ENCODE measurements at places on chromosomes 2 and 18.
A peak's percentile ranks its signal among the peaks of the same experiment; 100 is the strongest.

DNA sequence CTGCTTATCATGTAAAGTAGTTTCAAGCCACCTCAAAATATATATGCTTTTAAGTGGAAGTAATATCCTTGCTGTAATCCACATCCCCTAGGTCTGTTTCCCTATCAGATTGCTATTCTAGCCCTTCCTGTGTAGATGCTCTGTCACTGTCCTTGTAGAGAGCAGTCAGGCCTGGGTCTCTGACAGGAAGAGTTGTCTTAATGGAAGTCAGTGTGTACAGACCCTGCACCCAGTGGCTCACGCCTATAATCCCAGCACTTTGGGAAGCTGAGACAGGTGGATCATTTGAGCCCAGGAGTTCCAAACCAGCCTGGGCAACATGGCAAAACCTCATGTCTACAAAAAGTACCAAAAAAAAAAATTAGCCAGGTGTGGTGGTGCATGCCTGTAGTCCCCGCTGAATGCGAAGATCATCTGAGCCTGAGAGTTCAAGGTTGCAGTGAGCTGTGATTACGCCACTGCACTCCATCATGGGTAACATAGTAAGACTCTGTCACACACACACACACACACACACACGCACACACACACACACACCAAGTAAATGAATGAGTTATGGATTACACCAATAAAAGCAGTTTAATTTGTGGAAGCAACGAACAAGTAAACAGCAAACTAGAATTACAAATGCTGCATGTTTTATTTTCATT lies 70.2 kb upstream of the DSC1 start:
- DNase-seq, result no peak

- DNase-seq, result no peak
These were observed 45.6 kb downstream of the PARD6G start for GRCh38 chr18:80201739-80202138.

DNA sequence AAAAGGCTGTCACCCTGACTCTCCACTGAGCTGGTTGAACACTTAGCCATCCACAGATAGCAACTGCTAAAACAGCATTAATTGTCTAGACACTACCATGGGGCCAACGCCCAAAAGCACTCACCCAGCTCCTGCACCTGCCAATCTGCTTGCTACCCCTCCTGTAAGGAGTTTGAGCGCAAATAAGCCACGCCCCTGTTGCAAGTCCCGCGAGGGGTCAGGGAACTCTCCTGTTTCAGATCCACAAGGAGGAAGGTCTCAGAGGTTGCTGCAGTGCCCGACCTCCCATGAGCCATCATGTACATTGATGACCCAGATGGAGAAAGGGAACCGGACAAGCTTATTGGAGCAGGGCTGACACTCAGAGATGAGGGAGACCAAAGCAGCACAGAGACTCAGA lies 106.8 kb downstream of the ZNF516 start:
- DNase-seq, result no peak

DNA sequence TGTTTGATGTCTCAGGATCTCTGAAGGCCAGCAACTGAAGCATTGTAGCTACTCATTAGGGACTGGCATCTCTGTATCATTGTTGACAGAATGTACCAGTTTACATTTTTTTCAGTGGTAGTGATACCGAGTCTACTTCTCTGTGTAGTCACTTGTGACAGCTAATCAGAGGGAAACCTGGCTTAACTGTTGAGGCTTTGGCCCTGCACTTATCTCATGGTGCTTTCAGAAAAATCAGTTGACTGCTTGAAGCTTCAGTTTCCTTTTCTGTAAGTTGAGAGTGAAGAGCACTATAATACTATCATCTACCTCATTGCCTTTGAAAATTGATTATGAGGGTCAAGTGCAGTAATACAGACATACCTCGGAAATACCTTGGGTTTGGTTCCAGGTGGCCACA lies 90.0 kb downstream of the COMMD1 start:
- no peak for DNase-seq

DNA sequence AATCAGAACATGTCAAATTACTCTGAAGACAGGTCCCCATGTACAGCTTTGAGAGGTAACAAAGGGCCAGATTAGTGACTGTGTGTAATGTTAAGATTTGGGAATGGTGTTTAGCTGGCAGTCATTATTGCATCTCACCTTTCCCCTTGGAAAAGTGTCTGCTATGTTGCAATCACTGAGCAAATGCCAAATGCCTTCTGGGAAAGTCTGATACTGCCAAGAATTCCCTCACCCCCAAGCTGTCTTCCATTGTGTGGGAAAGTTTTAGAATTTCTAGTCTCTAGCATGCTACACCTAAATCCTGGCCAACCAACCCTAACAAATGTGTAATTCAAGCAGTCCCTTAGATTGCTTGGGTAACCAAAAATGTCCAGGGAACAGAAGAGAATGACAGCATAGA lies 13.6 kb upstream of the PELI1 start:
- no peak for DNase-seq

DNA sequence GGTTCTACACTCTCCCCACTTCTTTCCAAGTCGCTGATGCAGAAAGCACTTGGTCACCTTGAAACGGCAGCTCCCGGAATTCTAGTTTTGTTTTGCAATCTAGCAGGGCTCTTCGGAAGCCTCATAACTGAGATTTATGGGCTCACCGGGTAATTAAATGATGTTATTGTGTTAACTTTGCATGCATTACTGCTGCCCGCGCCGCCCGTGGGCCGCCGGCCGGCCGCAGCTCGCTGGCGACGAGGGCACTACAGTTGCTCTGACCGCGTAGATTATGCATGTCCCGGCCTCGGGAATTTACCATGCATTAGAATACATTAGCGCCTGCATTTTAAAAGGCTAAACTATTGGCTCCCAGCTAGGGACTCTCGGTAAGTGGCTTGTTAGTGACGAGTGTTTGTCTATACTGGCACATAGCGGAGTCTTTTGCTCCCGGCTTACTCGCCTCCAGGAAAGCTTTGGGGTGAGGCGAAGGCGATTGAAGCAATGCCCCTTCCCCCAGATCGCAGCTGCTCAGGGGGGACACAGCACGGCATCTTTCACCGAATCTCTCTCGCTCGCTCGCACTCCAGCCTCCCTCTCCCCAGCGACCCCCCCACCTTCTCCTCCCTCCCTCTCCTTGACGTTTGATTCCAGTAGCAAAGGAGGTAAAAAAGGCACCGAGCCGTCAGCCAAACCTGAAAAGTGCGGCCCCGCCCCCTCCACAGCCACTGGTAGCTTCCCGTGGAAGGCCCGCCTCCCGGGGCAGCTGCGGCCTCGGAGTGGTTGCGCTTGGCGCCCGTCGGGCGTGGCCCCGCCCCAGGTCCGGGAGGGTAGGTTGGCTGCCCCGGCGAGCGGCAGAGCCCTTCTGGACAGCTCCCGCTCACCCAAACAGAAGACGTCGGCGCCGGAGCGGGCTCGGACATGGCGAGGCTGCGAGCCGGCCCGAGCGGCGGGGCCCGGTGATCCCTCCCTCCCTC lies at the start of gene ONECUT2:
ONECUT2 (plus strand) TSS at position 839 of the 959 bp plus-strand sequence. CDS start 343 bp downstream, outside the sequence.
- DNase-seq, result peak; percentile 56

GRCh38 chr18:62323483-62324180 lies 1.5 kb upstream of the TNFRSF11A start:
- no peak for DNase-seq

- no peak for DNase-seq
These were observed 84.0 kb upstream of the DSEL start for GRCh38 chr18:67600181-67601180.

GRCh38 chr18:25327584-25327983 lies 24.4 kb downstream of the ZNF521 start:
- no peak for DNase-seq

- DNase-seq, result no peak
These were observed 12.7 kb upstream of the CDH2 start for GRCh38 chr18:28189400-28190239.

GRCh38 chr18:57660961-57661360 lies 39.3 kb upstream of the NARS1 start:
- no peak for DNase-seq

DNA sequence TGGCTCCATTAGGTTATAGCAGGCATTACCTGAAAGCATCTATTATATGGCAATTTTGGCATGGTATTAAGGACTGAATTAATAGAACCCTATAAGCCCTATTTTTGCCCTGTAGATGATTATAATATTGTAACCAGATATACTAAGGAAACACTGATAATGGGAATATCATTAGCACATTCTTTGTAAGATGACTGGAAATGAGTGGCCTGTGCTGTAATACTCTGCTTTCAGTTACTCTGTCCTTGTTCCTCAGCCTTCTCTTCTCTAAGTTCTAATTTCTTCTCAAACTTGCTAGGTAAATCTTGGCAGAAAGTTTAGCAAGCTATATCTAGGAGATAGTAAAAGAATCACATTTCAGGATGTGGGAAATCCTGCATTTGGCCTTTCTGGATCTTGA lies 74.0 kb upstream of the ITPRID2 start:
- no peak for DNase-seq

GRCh38 chr2:26770986-26771586 lies 7.0 kb downstream of the SLC35F6 start:
- DNase-seq, result peak; percentile 30

DNA sequence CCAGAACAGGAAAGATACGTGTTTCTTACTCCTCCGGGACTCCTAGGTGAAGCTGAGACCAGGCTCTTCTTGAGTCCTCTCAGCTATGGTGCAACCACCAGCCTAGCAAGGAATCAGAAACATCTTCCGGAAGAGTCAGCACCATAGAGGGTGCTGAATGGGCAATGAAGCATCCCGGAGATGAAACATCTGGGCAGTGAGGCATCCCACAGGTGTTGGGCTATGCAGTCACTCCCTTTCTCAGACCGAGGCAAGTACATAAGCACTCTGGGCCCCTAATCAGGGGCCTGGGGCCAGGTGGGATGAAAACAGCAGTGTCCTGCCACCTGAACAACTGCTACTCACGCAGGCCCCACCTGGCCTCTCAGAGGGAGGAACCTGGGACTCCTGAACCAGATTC lies 1.4 kb upstream of the CAPN10 start:
- no peak for DNase-seq

DNA sequence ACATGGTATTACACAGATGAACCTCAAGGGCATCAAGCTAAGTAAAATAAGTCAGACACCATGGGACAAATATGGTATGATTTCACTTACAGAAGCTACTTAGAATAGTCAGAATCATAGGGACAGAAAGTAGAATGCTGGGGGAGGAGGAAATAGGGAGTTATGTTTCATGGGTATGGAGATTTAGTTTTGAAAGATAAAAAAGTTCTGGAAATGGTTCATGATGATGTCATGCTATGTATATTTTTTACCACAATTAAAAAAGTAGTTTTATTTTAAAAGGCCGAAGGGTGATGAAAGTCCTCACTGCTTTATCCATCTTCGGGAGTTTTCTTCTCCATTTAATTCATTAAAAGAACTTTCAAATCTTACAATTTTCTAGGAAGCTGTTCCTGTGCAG lies 181.9 kb downstream of the CALCRL start:
- DNase-seq, result no peak

- no peak for DNase-seq
These were observed 145.4 kb upstream of the SPOPL start for GRCh38 chr2:138356178-138356577.

Measured in CD4-positive, alpha-beta T cell treated with Interleukin-17A for 4 hours (primary cell).